ENCODE measurements at places on chromosomes 16 and 17.

DNA sequence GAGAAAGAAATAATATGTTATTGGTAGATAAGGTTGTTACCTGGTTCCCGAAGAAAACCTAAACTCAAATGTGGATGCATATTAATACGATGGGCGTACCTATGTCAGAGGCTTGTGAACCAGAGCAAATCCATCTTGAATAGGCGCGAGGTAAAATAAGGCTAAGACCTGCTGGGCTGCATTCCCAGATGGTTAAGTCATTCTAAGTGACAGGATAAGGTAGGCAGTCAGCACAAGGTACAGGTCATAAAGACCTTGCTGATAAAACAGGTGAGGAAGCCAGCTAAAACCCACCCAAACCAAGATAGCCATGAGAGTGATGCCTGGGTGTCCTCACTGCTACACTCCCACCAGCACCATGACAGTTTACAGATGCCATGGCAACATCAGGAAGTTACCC is 1400.1 kb downstream of the CDH8 start:
- DNase-seq = no peak

GRCh38 chr17:62032480-62032879 is 32.6 kb downstream of the MED13 start:
- no peak for DNase-seq

DNA sequence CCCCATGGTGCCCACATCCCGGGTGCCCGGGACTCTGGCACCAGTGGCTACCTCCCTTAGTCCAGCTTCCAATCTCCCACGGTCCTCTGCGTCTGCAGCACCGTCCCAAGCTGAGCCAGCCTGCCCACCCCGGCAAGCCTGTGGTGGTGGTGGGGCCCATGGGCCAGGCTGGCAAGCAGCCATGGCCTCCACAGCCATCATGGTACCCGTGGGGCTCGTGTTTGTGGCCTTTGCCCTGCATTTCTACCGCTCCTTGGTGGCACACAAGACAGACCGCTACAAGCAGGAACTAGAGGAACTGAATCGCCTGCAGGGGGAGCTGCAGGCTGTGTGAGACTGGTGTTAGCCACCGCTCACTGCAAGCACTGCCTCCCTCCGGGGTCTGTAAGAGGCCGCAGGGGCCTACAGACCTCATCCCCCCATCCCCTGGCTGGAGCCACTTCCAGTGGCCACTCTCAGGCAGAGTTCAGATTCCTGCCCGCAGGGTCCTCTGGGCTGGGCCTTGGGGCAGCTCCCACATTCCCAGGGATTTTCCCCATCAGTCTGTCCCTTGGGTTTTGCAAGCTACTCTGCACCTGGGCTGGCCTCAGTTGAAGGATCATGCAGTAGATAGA is 3.9 kb upstream of the SETD1A start:
- DNase-seq = peak; percentile 90

DNA sequence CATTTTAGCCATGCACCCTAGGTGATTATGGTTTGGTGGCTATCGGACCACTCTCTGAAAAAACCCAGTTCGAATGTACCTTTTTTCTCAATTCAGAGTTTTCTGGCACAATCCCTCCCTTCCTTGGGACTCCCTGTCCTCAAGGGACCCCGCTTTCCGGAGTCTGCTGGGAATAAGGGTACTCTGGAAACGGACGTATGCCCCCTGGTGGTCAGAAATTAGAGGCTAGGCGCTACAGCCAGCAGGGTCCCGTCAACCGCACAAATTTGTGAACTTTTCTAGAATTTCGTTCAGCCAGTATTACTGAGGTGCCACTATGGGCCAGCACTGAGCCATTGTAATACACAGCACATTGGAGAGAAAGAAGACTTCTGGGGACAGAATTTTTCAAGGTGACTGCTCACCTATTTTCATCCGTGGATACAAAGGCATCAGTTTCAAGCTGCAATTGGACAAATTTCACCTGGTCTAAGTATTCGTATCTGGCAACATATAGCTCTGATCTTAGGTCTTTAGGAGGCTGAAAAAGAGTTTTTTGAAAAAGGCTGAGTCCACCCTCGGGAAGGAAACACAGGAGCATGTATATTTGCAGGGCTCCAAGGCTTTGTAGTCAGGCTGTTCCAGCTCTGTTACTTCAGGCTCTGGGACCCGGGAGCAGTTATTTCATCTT is 27.1 kb upstream of the CRYBA1 start:
- peak; percentile 89 for DNase-seq

GRCh38 chr16:4358831-4359561 is 7.9 kb upstream of the PAM16 start:
- DNase-seq = peak; percentile 61

- DNase-seq = no peak
These were observed 4.3 kb upstream of the C16orf95 start for GRCh38 chr16:87321336-87322107.

DNA sequence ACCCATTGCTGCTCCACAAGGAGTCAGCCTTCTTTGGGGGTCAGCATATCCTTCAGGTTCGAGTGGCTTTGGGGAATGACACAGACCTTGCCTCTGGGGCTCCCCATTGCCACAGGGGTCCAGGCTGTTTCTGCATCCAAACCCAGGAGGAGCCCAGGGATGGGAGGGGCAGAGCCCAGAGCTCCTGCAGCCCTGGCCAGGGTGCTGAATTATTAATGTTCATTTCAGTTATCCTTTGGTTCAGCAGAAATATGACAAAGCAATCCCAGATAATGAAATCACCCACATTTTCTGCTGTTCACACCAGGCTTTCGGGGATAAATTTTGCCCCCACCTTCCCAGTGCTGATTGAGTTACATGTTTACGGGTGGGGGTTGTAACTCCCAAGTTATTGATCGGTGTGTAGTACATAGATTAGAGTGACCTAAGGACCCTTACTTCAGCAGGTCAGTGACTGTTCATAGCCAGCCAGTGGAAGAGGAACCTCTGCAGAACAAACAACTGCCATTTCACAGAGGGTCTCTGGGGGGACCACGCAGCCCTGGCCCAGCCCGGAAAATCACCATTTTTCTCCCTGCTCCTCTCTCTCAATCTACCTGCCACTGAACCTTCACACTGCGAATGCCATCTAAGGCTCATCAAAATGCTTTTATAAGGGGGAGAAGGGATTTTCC is 240.3 kb upstream of the N4BP1 start:
- DNase-seq = no peak

All from dermis blood vessel endothelial cell (primary cell).